ENCODE measurements at places on chromosomes 3 and 15.

DNA sequence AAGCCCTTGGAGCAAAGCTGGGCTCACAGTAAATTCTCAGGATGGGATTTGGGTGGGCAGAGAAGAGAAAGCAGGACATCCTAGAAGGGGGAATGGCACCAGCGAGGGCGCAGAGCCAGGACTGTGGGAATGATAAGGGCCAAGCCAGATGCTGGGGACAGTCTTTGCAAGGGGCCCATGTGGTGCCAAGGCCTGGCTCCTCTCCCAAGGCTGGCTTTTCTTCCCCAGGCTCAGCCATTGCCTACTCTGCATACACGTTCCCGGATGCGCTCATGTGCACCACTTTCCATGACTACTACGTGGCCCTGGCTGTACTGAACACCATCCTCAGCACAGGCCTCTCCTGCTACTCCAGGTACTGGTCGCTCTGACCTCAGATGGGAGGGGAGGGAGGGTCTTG, 24.7 kb upstream of the KIF23 start:
- DNase-seq = no peak

- DNase-seq = no peak
Measured at GRCh38 chr3:170542704-170543103, 43.2 kb downstream of the SLC7A14 start.

- DNase-seq = no peak
Measured at GRCh38 chr3:112115161-112115739, 17.8 kb downstream of the GCSAM start.

GRCh38 chr3:127815641-127816605, 6.4 kb downstream of the MGLL start:
- DNase-seq = no peak

DNA sequence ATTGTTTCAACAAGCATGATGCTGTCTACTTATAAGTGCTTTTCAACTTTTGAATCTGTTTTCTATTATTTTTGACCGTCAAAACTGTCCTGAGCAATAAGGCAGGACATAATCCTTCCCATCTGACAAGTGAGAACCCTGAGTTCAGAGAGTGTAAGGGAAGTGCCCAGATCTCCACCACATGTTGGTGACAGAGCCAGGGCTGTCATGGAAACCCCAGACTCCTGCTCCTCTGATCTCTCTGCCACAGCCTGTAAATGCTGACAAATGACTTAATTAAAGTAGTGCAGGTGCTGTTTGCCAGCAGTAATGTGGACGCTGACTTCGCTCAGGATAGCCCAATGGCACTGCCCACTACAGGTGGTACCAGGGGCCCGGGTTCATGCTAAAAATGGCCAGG, 40.3 kb downstream of the SPSB4 start:
- DNase-seq = peak; percentile 57

- no peak for DNase-seq
Measured at GRCh38 chr15:62021991-62022600, 38.2 kb downstream of the VPS13C start.

DNA sequence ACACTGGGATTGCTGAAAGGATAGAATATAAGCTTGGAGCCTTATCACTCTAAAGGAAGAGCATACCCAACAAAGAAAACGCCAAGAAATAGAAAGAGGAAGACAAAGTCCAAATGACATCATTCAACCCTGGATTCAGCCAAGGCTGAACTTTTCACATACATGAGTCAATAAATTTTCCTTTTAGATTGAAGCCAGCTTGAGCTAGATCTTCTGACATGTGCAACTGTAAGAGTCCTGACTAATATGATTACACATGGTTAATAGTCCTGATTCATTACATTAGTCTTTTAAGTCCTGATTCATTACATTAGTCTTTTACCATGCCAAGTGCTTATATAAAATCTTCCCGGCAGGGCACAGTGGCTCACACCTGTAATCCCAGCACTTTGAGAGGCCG, 13.6 kb upstream of the DENND6A start:
- no peak for DNase-seq

DNA sequence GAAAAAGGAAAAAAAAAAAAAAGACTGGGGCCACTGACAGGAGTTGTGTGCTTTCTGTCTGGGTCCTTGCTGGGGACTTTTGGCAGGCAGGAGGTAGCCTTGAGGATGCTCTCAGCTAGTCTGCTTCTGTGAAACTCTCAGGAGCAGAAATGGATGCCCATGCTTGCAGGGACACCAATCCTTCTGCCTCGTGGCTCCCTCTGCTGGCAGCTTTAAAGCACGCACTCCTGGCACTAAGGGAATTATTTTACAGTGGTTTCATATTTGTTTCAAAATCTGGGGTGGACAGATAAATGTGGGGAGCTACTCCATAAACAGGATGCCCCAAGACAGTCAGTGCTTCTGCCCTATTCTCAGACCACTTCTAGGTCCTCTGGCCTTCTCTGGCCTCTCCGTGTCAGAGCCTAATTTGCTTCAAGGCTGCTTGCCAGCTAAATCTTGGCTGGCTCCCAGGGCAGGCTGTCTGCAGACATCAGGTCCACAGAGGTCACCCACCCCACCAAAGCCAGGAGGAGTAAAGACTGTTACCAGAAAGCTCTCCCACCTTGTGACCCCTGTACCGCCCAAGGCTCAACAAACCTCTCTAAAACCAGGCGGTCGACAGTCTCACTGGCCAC, 17.1 kb downstream of the TRAIP start:
- peak; percentile 78 for DNase-seq

GRCh38 chr3:171187706-171188290, 161.3 kb upstream of the SLC2A2 start:
- no peak for DNase-seq

DNA sequence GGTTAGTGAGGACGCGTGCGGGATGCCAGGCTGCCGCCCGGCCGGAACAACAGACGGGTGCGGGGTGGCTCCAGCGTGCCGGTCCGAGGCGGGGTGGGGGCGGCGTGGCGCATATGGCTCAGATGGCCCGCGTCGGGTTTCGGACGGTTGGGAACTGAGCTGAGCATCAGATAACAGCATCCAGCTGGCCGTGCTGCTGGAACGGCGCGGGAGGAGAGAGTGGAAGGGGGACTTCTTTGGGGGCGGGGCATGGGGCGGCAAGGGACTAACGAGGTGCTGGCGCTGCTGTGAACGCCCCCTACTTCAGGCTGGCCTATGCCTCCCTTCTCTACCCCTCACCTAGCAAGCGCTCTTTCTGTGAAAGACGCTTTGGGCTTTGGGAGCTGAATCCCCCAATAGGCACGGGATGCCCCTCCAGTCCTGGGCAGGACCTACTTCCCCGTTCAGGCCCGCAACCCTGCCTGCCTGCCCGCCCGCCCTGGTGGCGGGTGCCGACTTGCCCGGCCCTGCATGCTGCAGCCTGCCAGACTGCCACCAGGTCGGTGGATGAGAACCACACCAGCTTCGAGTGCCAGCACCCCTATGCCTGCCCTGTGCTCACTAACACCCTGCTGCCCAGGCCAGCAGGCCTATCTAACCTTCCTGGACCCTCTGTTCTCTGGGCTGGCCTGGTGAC, 542 bp downstream of the INKA1 start:
- no peak for DNase-seq

DNA sequence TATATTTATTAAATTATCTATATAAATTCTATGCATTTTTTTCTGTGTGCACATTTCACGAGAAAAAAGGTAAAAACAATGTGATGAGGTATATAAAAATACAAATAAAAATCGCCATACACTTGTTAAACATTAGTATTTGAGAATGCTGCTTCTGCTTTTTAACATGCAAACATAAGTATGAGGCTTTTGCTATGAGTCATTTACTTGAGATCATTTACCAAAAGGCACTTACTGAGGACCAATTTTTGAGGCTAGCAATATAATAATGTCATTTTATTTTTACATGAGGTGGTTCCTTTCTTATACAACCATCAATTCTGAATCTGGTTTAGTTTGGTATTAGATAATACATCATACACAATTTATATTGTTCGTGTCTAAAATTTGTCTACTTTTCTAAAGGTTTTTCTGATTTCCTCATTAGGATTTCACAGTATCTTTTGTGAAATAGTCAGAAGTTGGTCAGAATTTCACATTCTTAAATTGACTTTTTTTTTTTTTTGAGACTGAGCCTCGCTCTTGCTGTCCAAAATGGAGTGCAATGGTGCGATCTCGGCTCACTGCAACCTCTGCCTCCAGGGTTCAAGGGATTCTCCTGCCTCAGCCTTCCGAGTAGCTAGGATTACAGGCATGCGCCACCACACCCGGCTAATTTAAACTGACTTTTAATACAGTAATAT, 25.6 kb downstream of the DCUN1D1 start:
- no peak for DNase-seq

GRCh38 chr3:162192340-162193029, 695.9 kb downstream of the OTOL1 start:
- no peak for DNase-seq

DNA sequence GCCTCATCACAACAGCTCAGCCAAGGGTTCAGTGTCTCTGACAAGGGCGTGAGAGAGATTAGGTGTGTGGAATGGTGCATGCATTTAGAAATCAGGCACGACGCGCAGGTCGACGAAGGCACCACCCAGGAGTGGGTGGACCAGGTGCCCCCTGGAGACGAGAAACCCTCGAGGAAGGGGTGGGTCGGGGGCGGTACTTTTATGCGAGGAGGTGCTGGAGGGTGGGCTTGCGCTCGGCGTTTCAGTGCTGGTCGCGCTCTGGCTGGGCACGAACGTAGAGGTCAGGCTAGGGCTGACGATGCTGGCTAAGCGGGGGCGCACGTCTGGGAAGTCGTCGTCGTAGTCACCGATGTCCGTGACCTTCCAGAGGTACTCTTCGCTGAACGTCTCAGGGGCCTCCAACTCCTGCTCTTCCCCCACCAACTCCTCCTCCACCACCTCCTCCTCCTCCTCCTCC, 393 bp downstream of the ERICH6 start:
- DNase-seq = peak; percentile 27

DNA sequence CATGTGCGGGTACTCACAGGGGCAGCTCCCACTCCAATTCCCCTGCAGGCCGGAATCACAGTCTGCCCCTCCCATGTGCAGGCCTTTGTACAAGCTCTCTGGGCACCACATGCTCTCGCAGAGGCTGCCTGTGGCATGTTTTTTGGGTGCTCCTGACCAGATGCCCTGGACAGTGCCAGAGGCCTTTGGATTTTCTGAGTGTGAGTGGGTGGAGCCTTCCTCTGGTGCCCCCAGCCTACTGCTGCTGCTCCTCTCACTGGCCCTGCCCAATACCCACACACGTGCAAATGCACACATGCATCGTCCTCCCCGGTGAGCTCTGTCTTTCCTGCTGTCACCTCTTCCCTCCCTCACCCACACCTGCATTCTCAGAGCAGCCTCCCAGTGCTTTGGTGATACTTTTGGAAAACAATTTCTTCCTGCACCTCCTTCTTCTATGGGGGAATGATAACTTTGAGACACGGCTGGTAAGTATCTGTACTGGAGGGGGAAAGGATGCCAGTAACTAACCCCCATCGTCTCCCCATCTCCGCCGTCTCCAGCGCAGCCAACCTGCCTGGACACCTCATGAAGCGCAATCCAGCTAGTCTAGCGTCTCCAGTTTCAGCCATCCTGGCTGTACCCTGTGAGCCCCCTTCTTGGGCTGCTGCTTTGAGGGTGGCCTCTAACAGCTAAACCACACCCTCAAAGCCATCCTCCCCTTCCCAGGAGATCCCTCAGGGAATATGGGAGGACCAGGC, 229.4 kb upstream of the TOPAZ1 start:
- no peak for DNase-seq

DNA sequence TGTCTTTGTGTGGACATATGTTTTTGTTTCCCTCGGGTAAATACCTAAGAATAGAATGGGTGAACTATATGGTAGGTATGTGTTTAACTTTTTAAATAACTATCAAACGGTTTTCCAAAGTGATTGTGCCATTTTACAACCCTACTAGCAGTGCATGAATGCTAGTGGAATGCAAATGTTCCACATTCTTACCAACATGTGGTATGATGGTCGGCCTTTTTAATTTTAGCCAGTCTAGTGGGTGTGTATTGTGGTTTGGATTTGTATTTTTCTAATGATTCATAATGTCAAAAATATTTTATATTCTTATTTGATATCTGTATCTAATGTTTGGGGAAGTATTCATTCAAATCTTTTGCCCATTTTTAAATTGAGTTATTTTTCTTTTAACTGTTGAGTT, 68.2 kb upstream of the SMAD3 start:
- DNase-seq = no peak

- no peak for DNase-seq
Measured at GRCh38 chr3:14647976-14648955, 3.3 kb upstream of the CCDC174 start.

- DNase-seq = no peak
Measured at GRCh38 chr15:47551079-47551478, 166.2 kb upstream of the SEMA6D start.

DNA sequence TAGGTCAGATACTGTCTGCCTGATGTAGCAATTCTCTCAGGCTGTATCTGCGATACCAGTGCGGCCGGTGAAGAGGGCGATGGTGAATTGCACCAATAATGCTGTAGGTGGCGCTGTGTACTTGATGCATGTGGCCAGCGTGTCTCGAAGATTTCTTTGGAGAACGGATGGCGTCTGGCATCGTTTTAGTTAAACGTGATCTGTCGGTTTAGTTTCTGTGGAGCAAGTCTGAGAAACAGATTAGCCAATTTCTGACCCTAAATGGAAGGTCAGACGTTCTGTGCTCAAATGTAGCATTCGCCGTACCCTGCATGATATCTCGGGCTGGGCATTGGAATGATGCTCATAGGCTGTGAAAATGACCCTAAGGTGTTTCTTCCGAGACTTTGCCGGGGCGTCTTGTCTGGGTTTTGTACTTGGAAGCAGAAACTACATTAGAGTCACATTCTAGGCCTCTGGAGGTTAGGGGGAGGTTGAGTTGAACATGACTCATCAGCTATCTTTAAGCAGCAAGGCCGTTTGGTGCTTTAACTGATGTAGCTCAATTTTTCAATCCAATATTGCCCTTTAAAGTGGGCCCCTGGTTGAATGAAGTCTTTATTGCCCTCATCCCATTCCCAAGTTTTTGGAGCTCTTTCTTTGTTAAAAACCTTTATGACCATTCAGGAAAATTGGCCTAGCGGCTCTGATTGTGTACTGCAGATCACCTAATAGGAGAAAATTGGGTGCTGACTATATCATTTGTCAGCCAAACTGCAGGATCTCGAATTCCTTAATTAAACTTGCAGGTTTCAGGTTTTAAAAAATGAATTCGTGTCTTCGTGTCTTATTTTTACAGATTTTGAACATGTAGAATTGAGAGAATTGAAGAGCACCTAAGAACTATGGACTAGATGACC, 80.0 kb downstream of the SQOR start:
- peak; percentile 60 for DNase-seq

DNA sequence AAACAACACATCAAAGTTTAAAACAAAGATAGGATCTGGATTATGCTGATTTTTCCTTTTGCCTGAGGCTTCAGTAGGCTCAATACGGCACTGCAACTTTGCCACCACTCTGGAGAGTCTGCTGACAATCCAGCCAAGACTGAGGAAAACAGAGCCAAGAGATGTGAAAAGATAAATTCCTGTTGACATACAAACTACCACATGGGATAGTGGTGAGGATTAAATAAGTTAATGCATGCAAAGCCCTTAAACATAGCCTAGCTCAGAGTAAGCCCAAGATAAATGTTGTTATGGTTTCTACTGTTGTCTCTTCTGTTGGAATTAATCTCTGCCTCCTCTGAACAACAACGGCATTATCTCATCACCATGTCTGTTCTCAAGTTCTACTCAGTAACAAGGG, 245.9 kb upstream of the LMCD1 start:
- no peak for DNase-seq

DNA sequence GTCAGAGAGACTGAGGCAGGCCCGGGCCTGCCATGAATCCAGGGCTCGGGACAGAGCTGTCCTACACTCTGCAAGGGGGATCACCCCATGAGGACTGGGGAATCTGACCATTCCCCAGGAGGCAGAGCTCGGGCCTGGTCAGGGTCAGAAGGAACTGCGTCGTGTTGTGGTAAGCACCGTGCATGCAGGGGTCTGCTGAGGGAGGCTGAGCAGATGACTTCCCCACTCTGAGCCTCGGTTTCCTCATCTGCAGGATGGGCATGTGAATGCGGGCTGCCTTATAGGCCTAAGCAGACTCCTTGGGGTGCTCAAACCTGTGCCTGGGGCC, 61.6 kb upstream of the IQSEC1 start:
- no peak for DNase-seq

Measured in left kidney (tissue), 8 donors.